Muscle of leg (tissue), 16 donors: ENCODE measurements at places on chromosomes 4 and X. TPM values are rescaled to one million over a fixed set of nuclear protein-coding genes. Genes with fewer than 3 reads are reported as not detected.

CXCL5 gene
- 0.09 TPM for polyA plus RNA-seq

F9 gene
- not detected for polyA plus RNA-seq

MAGEA10 gene
- polyA plus RNA-seq = not detected

H2BW2 gene
- 0.26 TPM for polyA plus RNA-seq

MAGEA4 gene
- polyA plus RNA-seq = not detected

PDGFC gene
- polyA plus RNA-seq = 31.8 TPM

RAI2 gene
- polyA plus RNA-seq = 8.2 TPM

PCSK1N gene
- polyA plus RNA-seq = 0.21 TPM

FRMPD3 gene
- 0.39 TPM for polyA plus RNA-seq

CXCL3 gene
- not detected for polyA plus RNA-seq

GLRB gene
- polyA plus RNA-seq = 5.4 TPM

HTRA3 gene
- polyA plus RNA-seq = 40.7 TPM

HOPX gene
- 20.8 TPM for polyA plus RNA-seq
